Naive thymus-derived CD8-positive, alpha-beta T cell (primary cell): ENCODE measurements at places on chromosomes 11 and 22. TPM values are rescaled to one million over a fixed set of nuclear protein-coding genes. Genes with fewer than 3 reads are reported as not detected.

MPEG1 gene
- total RNA-seq = 5.9 TPM

DNA sequence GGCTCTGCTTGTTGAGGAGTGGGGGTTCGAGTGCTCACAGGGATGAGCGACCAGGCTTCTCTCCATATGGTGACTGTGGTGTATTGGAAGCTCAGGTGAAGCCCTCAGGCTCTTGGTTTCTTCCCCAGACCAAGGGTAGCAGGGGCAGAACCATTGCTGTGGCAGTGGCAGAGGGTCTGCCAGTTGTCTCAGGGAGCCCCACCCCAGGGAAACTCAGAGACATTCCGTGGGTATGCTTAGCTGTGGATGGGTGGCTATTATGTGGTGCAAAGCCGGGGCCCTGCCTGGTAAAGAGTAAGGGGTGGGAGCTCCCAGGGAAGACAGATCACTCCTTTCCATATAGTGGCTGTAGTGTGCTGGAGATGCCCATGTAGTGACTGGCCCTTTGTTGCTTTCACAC lies 167.8 kb downstream of the DLG2 start:
- no peak overlapping the region for H3K4me3 ChIP-seq
- no peaks in the 10 kb centered on the region for H3K27me3 ChIP-seq
- no peaks in the 10 kb centered on the region for H3K4me1 ChIP-seq
- DNase-seq = no peak

DNA sequence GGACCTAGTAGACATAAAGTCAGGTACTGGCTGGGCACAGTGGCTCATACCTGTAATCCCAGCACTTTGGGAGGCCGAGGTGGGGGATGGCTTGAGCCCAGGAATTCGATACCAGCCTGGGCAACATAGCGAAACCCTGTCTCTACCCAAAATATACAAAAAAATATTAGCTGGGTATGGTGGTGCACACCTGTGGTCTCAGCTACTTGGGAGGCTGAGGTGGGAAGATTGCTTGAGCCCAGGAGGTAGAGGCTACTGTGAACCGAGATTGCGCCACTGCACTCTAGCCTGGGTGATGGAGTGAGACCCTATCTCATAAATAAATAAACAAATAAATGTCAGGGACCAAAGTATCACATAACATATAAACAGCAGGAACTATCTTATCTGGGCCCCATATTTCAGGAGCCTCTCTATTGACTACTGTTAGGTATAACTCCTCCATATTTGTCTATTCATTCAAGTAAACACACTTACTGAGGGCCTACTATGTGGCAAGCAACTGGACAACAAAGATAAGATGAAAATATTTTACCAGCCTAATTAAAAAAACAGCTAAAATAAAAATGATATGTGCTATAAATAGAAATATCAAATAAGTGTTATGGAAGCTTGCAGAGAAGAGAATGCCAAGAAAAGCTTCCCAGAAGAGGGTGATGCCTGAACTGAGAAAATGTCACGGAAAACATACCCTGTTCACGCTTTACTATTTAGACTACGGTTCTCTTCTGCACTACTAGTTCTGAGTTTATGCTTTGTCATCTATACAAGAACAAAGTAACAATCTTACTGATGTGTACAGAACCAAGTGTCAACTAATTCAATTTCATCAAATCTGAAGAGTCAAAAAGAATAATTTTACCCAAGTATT lies 2.0 kb downstream of the NUP98 start:
- H3K27me3 ChIP-seq = no peaks in the 10 kb centered on the region
- peak overlapping the region; percentile 97 for H3K4me3 ChIP-seq
- H3K36me3 ChIP-seq = no peaks in the 10 kb centered on the region
- no peak for DNase-seq

DNA sequence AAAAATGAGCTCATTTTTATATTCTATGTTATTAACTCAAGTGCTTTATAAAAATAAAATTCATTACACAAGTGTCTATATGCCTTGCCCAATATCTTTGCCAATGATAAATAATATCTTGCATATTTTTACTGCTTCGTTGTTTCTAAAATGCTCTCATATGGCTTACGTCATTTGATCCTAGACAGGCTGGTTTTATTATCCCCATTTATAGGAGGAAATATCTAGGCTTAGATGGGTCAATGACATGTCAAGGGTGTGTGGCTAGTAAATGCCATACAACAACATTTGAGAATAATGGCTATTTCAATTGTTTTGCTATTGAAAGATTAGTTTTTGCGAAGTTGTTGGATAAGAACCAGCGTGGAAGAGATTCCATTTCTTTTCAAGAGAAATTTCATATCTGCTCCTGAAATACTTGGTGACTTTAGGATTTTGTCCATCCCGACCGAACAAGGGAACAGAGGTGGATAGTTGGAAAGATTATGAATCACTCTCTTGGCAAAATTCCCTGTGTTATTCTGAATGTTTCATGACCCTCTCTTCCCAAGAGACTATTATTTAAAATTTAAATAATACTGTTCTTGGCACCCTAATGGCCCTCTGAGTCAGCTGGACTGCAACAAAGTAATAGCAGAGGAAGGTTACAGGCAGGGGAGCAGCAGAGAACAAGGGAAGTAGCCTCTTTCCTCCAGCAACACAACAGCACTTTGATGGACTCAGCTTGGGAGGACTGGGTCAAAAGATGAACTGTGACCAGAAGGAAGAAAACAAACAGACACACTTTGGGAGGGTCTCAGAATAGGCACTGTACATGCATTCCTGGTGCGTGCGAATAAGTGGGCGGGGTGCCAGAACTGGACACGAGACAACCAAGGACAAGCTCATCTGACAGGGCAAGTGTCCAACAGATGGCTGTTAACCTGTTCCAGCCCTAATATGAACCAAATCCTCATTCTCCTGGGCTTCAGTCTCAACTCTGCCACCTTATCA lies 94.5 kb downstream of the ME3 start:
- no peaks in the 10 kb centered on the region for H3K36me3 ChIP-seq
- H3K4me1 ChIP-seq = no peaks in the 10 kb centered on the region
- no peak for DNase-seq
- peaks cover 8% of the 10 kb centered on the region for H3K27me3 ChIP-seq

MRGPRX3 gene
- not detected for total RNA-seq

GRCh38 chr22:30968015-30968923 lies at the start of gene MORC2:
MORC2 (minus strand) TSS chr22:30968774; CDS start chr22:30967889, 885 bp downstream.
- no peaks in the 10 kb centered on the region for H3K27me3 ChIP-seq
- DNase-seq = no peak
- peak within 1 kb of the TSS; percentile 92 for H3K4me3 ChIP-seq
- H3K36me3 ChIP-seq = peaks cover 32% of the 10 kb centered on the region

DNA sequence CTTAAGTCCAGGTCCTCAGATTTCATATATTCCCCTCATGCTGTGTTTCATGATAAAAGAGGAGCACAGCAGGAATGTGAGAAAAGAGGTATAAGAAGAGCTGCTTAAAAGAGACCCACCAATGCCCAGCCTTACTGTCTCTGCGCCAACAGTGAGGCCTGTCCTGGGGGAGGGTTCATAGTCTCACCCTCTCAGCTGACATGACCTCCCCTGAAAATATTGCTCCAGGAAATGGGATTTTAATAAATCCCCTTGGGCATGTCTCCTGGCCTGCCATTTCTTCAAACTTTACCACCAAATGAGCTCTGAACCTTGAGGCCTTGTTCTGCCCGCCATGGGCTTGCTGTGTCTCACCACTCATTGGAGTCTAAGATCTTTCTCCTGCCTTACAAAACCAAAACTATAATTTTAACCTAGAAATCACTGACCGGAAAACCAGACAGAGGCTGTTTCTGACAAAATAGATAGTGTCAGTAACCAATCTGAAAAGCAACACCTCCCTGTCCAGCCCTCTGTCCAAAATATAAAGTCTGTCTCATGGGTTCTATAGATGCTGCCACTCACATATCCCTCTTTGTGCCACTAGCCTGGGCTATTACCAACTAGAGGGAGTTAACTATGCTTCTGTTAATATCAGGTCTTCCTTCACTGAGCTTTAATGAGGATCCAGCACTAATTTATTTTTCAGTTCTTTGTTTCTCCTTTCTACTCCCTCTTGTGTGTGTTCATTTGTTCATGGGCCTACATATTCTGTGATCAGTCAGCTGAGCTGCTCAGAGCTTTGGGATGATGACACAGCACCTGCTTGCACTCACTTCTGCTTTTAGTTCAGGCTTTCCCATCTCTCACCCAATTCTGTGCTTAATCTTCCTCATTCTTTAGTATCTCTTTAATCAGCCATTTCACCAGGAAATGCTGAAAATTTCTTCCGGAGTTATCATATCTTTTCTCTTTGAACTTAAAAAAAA lies at the start of gene OR2AG2:
Gene OR2AG2 (minus strand): TSS at position 51 of the 968 bp plus-strand sequence. CDS start 3,019 bp downstream, outside the sequence.
- no peak within 1 kb of the TSS for H3K27ac ChIP-seq
- H3K4me3 ChIP-seq = no peak within 1 kb of the TSS
- H3K36me3 ChIP-seq = no peaks in the 10 kb centered on the region
- H3K27me3 ChIP-seq = peaks cover 3% of the 10 kb centered on the region

DNA sequence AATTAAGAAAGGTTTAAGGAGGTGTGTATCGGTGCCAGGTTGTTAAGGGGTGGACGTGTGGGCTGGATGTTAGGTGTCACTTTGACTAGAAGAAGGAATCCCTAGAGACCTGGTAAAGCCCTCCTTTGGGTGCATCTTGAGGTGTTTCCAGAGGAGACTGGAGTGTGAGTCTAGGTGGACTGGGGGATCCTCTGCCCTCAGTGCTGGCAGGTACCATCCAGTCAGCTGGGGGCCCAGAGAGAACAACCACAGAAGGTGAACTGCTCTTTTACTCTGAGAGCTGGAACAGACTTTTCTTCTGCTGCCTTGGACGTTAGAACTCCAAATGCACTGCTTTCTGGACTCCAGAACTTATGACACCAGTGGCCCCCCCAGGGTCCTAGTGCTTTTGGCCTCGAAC lies 44.0 kb downstream of the SPATA19 start:
- H3K27me3 ChIP-seq = peaks cover 8% of the 10 kb centered on the region
- H3K36me3 ChIP-seq = no peaks in the 10 kb centered on the region
- H3K27ac ChIP-seq = no peak overlapping the region
- no peak for DNase-seq
- no peaks in the 10 kb centered on the region for H3K4me1 ChIP-seq

GRCh38 chr11:44314733-44315132 lies 4.8 kb upstream of the ALX4 start:
- no peak for DNase-seq
- H3K27me3 ChIP-seq = peaks cover 38% of the 10 kb centered on the region
- no peak overlapping the region for H3K4me3 ChIP-seq
- peaks cover 34% of the 10 kb centered on the region for H3K4me1 ChIP-seq

DNA sequence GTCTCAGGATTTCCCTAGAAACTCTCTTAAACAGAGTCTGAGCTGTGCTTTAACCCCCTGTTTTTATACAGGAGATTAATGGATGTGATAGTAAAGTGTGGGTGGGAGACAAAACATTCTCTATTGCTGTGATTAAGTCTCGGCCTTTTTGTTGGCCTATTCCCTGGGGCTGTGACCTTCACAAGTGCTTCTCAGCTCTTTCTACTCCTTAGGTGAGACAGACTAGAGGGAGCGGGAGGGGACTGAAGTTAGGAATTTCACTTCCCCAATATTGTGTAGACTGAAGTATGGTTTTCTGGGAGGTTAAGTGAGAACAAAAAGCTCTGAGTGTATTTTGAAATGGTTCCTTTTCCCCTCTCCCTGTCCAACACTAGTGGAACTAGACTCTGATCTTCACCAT lies 29.8 kb upstream of the OR8B8 start:
- no peaks in the 10 kb centered on the region for H3K36me3 ChIP-seq
- H3K27me3 ChIP-seq = peaks cover 17% of the 10 kb centered on the region
- H3K4me3 ChIP-seq = no peak overlapping the region
- no peaks in the 10 kb centered on the region for H3K4me1 ChIP-seq
- H3K27ac ChIP-seq = no peak overlapping the region

IMMP1L gene
- 26.7 TPM for total RNA-seq

- peaks cover 14% of the 10 kb centered on the region for H3K36me3 ChIP-seq
- H3K27me3 ChIP-seq = no peaks in the 10 kb centered on the region
- no peak overlapping the region for H3K4me3 ChIP-seq
- peaks cover 44% of the 10 kb centered on the region for H3K4me1 ChIP-seq
These were observed 5.4 kb downstream of the RNF121 start for GRCh38 chr11:71934213-71934612.

GRCh38 chr11:75611823-75612222 lies 49.8 kb downstream of the SERPINH1 start:
- no peaks in the 10 kb centered on the region for H3K4me1 ChIP-seq
- H3K4me3 ChIP-seq = no peak overlapping the region
- no peak for DNase-seq
- H3K36me3 ChIP-seq = no peaks in the 10 kb centered on the region
- H3K27me3 ChIP-seq = peaks cover 2% of the 10 kb centered on the region
- no peak overlapping the region for H3K27ac ChIP-seq

GRCh38 chr22:32819120-32819519 lies 17.6 kb downstream of the TIMP3 start:
- no peaks in the 10 kb centered on the region for H3K4me1 ChIP-seq
- H3K36me3 ChIP-seq = no peaks in the 10 kb centered on the region
- DNase-seq = no peak
- no peak overlapping the region for H3K4me3 ChIP-seq

DNA sequence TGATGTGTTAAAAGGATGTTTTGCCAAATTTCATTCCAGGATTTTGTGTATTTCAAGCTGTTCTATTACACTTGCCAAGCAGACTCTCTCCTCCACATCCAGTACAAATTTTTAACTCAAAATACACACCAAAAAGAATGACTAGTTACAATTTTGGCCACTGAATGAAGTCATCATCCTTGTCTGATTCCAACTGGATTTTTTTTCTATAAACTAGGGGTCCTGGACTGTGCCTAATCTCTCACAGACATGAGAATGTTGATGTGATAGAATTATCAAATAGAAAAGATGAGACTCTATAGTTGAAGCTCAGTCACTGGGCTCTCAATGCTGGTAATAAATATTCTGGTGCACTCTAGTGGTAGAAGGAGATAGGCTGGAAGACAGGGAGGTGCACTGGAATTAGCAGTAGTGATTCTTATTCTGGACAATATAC lies 85.8 kb downstream of the FANCF start:
- H3K4me3 ChIP-seq = no peak overlapping the region
- no peak overlapping the region for H3K27ac ChIP-seq
- H3K36me3 ChIP-seq = no peaks in the 10 kb centered on the region
- H3K27me3 ChIP-seq = peaks cover 14% of the 10 kb centered on the region
- H3K4me1 ChIP-seq = no peaks in the 10 kb centered on the region
- DNase-seq = no peak

- H3K27me3 ChIP-seq = no peaks in the 10 kb centered on the region
- H3K4me1 ChIP-seq = no peaks in the 10 kb centered on the region
- DNase-seq = no peak
- H3K36me3 ChIP-seq = no peaks in the 10 kb centered on the region
These were observed 7.7 kb upstream of the QSER1 start for GRCh38 chr11:32884770-32885384.

DNA sequence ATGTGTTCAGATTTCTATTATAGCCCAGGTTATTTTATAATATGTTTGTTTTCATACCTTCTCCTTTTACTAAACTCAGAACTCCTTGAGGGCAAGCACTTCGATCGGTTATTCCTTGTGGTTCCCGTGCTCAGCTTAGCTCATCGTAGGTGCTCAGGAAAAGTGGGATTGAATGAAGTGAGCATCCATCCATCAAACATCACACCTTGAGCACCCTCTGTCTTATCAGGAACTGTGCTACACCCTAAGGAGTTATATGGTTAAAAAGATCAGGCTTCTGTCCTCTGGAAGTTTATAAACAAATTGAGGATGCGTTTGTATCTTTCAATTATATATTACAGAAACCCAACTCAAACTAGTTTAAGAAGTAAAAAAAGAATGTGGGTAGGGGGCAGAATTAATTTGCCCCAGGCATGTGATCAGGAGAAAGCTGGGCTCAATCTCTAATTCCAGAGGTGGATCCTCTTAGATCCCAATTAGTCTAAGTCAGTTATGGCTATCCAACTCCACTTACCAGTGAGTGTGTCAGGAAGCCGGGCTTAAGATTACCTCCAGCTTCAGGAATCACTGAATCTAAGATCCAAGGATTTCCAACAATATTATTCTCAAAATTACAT lies 59.9 kb upstream of the RRAS2 start:
- DNase-seq = no peak
- H3K27ac ChIP-seq = no peak overlapping the region
- H3K27me3 ChIP-seq = no peaks in the 10 kb centered on the region
